ENCODE measurements at places on chromosomes 6 and 20. TPM values are rescaled to one million over a fixed set of nuclear protein-coding genes. Genes with fewer than 3 reads are reported as not detected.

GRCh38 chr6:166951670-166952060, 4.7 kb downstream of the RNASET2 start:
- no peak for DNase-seq

- no peak for DNase-seq
These were observed 13.2 kb upstream of the SCRT2 start for GRCh38 chr20:688809-689212.

- DNase-seq, result no peak
These were observed 6.1 kb downstream of the PDRG1 start for GRCh38 chr20:31945785-31946184.

GRCh38 chr6:5782783-5783547, 223.8 kb downstream of the NRN1 start:
- DNase-seq, result no peak

- no peak for DNase-seq
These were observed 26.3 kb downstream of the HECA start for GRCh38 chr6:139161169-139161568.

GRCh38 chr6:5896476-5897200, 110.1 kb downstream of the NRN1 start:
- no peak for DNase-seq

DNA sequence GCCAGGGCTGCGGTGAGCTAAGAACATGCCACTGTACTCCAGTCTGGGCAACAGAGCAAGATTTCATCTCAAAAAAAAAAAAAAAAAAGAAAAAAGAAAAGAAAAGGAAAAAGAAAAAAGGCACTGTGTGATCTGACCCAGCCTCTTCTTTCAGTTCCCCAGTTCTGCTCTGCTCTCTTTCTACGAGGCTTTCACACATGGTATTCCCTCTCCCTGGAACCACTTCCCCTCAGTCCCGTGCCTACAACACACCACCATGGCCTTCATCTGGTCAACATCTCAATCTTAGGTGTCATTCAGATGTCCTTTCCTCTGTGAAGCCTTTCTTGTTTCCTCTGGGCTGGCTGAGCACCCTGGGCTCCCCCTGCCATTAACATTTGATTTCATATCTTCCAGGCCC, 2.3 kb upstream of the DSN1 start:
- no peak for DNase-seq

GRCh38 chr6:169775321-169775720, 23.9 kb downstream of the ERMARD start:
- no peak for DNase-seq

GRCh38 chr20:25214426-25214790, 18.9 kb downstream of the ENTPD6 start:
- no peak for DNase-seq

DNA sequence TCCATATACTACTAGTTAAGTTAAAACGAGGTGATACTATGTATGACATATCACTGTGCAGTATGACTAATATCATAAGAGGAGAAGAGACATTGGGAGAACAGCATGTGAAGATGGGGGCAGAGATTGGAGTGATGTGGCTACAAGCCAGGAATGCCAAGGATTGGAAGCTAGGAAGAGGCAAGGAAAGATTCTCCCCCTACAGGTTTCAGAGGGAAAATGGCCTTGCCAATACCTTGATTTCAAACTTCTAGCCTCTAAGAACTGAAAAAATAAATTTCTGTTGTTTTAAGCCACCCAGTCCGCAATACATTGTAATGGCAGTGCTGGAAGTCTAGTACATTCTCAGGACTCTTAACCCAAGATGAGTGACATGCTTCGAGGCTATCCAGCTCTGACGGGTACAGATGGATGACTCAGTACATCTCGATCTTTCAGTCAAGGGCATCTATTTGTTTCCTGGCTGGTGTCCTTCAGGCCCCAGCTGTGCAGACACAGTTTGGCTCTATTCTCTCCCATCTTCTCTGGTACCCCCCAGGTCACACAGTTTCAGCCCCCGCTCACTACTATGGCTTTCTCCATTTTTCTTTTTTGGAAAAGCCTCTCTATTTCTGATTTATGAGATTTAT, 55.5 kb upstream of the THEMIS start:
- DNase-seq, result no peak

- DNase-seq, result no peak
These were observed 10.6 kb downstream of the HEY2 start for GRCh38 chr6:125759959-125760457.

GRCh38 chr20:6954219-6954618, 186.7 kb downstream of the BMP2 start:
- no peak for DNase-seq

- no peak for DNase-seq
These were observed 277.1 kb downstream of the PAX1 start for GRCh38 chr20:21982559-21982958.

DNA sequence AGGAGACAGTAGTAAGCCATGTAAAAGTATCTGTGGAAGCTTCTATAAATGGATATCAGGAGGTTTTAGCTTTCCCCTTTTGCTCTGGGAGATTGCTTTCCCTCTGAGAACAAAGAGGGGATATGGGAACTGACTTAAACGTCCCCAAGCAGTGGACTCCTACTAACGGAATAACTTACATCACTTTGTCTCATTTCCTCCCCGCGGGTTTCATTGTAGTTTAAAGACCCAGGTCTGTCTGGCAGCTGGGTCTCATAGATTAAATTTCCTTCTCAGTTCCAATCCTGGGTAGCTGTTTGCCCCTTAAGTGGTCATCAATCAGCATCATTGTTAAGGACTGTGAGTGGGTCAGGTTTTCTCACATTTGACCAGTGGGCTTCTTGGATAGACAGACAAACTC, 68.7 kb downstream of the PLAGL1 start:
- no peak for DNase-seq

Gene TFEB
- total RNA-seq, result 20.6 TPM

Gene ATP9A
- 50.8 TPM for total RNA-seq

Gene HLA-DPA1
- total RNA-seq, result 51.8 TPM

Gene HDGFL1
- total RNA-seq, result not detected

Gene FAXC
- total RNA-seq, result not detected

Gene EPHA7
- total RNA-seq, result 0.80 TPM
